ENCODE measurements at places on chromosomes 16 and 17. TPM values are rescaled to one million over a fixed set of nuclear protein-coding genes. Genes with fewer than 3 reads are reported as not detected.

DNA sequence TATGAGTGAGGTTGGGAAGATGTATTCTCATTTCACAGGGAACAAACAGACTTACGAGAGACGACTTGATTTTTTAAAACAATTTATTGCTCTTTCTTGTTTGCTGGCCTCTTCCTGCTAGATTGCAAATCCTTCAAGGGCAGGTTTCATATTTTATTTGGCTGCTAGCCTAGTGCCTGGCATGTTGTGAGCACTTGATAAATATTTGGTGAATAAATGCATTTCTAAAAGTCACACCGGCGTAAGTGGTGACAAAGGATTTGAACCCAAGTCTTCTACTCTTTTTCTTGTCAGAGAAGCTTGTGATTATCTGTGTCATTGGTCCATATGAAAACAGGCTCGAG, 1.4 kb downstream of the WWP2 start:
- no peak for DNase-seq

DNA sequence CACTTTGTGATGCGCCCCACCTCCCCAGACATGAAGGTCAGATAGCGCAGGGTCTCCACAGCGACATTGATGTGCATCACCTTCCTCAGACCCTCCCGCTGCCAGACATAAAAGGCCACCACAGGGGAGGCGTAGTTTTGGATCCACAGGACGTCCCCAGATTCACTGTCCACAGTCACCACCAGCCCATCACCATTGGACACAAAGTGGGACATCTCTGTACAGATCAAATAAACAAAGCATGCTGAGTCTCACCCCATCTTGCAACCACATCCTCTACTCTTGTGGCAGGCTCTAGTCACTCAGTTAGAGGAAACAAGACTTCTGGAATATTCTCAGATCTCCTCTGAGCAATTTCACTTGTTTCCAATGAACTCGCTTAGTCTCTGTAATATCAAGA, 46.3 kb upstream of the ICAM2 start:
- no peak for DNase-seq

GRCh38 chr16:31200821-31201568, 1.6 kb downstream of the PYCARD start:
- no peak for DNase-seq

DNA sequence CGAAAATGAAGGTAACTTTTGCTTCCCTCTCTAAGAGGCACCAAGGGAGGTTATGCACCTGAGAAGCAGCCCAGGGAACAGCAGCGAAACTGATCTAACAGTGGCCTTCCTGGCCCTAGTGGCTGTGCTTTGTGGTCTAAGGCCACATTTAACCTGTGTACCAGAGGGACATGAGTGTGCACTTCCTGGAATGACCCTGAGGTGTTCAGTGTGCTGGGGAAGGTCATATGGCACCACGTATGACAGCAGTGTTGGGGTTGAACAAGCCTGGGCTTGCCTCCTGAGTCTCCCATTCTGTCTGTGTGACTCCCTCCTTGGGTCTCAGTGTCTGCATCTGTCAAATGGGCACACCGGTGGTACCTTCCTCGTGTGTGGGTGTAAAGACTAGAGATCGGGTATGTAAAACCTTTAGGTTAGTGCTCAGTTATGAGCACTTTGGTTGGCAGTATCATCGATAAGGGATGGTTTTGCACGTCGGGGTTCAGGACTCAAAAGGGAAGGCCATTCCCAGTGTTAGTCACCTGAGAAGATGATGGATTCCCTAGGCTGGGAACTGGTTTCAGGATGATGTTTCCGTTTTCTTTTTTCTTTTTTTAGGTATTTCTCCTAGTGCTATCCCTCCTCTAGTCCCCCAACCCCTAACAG, 31.9 kb downstream of the PLCG2 start:
- DNase-seq: no peak

DNA sequence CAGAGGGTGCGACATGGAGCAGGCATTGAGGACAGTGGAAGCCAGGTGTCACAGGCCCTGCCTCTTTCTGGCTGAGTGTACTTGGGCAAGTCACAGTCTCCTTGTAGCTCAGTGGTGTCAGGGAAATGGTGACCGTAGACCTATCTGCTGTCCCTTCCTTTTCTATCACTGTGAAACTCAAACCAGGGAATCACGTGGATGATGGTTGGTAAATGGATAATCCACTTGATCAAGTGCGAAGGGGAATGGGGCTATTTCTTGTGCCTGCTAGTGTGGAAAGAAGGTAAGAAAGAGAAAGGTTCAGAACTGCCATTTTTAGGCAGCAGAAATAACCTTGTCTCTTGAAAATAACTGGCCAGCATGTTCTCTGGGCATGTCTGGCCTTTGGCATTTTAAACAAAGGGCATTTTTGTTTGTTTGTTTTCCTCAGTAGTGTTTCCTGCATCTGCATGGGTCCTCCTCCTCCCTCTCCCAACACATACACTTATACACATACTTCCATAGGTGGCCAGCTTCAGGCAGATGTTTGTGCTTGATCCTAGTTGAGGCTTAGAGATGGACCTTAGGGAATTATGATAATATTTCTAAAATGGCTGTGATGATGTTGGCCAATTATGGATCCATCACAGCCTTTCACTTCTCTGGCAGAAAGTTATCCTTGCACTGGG, 7.1 kb downstream of the TBX4 start:
- DNase-seq: no peak

DNA sequence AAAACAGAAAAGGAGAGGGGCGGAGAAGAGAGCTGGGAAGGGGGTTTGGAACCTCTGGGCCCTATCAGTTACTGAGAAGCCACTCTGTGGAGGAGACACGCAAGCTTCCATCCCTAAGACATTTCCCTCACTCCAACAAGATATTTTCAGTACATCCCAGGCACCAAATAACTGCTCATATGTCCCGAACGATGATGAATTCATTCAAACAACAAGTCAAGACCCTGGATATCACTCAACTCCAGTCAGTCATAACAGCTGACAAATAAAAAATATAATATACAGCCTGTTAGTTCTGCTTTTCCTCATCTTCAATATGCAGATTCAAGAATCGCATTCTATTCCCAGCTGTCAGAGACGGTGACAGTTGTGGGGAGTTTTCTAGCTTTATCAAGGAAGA, 104.0 kb upstream of the ZFHX3 start:
- DNase-seq: no peak

DNA sequence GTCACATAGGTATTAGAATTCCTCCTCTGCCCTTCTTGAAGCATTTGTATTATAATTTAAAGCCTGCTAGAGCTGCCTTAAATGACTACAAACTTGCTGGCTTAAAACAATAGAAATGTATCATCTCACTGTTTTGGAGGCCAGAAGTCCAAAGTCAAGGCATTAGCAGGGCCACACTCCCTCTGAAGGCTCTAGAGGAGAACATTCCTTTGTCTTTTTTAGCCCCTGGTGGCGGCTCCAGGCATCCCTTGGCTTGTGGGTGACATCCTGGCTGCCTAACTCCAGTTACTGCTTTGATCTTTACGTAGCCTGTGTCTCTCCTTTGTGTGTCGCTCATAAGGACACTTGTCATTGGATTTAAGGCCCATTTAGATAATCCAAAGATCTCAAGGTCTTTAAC, 186.6 kb upstream of the SALL1 start:
- DNase-seq: no peak

- DNase-seq: peak; percentile 45
Observed at GRCh38 chr16:53775821-53776431, 72.0 kb downstream of the FTO start.

- DNase-seq: no peak
Observed at GRCh38 chr17:63775420-63775819, 1.4 kb downstream of the DDX42 start.

DNA sequence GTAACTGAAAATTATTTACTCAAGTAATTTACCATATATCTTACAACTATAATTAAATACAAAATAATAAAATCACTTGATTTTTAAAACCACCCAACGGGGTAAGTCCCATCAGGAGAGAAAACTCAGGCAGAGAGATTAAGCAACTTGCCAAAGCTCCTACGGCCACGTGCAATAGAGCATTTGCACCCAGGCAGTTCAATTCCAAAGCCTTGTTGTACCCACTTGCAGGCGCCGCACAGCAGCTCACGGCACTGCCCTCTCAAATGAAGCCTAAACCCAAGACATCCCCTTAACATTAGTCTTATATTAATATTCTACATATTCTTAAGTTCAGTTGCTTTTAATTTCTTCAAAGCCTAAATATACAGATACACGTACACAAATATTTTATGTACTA, 75.7 kb downstream of the SPAG9 start:
- DNase-seq: no peak

DNA sequence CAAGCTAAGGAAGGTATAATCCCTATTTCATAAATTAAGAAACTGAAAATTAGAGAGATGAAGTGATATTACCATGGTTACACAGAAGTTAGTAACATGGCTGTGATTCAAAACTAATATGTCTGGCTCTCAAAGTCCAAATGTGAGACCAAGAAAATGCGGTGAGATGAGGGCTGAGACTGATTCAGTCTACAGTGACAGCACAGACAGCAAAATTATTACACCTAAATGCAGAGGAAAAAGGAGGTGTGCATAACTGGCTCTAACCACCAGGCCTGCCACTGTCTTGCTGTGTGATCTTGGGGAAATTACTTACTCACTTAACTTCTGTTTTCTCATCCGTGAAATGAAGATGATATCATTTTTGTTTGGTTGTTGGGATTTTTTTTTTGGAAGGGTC, 270.0 kb upstream of the SOX9 start:
- DNase-seq: no peak

DNA sequence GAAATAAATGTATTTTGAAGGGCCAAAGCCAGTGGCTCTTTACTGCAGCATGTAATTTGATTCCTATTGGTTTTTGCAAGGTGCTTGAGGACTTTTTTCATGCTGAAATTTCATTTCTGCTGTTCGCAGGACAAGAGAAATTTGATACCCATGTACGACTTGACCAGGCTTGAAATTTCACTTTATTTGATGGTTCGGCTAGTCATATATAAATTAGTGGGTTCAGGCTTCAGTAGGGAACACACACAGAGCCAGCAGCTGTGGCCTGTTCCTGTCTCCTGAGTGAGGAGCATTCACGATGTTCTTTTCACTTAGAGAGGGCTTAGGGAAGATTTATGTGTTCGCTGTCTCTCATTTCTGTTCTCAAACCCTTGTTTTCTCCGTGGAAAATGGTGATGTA, 258.4 kb upstream of the CACNG5 start:
- no peak for DNase-seq

DNA sequence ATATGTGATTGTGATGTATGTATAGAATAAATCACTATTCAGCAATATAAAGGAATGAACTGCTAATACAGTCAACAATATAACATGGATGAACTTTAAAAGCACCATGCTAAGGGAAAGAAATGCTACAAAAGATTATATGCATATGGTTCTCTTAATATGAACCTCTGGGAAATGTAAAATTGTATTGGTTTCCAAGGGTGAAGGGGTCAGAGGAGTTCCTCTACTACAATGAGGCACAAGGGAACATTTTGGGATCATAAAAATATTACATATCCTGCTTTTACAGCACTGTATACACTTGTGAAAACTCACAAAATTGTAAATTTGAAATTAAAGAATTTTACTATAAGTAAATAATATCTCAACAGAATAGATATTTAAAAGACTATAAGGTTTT, 111.4 kb downstream of the CA10 start:
- DNase-seq: no peak

The GP2 gene
- total RNA-seq: 2.4 TPM

The DPEP1 gene
- total RNA-seq: 0.87 TPM
